Activated T-cell treated with anti-CD3 and anti-CD28 coated beads, Interleukin-2, amount 50 U/mL, for 48 hours (primary cell): ENCODE measurements at places on chromosomes 5 and 9.

DNA sequence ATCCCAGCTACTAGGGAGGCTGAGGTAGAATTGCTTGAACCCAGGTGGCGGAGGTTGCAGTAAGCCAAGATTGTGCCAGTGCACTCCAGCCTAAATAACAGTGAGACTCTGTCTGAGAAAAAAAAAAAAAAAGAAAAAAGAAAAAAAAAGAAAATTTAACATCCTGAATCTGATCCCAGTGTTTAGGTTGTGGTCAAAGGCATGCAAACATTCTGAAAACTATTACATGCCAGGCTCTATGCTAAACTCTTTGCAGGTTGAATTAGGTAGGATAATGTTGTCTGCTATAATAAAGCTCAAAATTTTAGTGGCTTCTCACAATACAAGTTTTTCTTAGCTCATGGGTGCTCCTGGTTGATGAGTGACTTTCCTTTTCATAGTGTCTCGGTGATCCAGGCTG lies 367.4 kb downstream of the PSAT1 start:
- no peak for DNase-seq

- DNase-seq, result no peak
Measured at GRCh38 chr5:86170194-86170593, 447.5 kb upstream of the COX7C start.

DNA sequence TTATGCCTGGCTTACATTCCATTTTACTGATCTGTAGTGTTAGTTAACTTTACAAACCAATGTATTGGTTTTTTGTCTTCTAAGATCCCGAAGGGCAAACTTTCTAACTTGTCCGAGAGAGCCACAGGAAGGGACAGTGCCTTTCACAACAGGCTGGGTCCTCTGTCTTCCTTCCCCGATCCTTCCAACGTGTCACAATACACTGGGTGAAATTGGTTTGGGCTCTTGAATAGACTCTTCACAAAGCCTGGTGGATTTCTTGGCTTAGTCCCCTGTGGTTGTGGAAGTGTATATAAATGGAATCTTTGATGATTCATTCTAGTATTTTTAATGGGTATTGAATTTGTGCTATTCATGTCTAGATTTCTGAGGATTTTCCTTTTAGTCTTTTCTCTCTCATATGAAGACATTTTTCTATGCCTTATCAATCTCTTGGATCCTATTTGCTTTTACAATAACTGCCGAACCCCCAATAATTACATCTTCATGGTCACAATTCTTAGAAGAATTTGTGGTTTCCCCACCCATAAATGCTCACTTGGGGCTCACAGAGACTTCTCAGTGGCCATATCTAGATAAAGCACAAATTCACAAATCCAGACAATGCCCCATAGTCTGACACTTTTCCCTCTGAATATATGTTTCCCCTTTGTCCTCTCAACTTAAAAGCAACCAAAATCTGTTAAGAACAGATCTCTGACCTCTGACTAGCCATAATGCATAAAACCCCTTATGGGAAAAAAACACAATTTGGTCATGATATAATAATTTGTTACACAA lies 107.7 kb downstream of the MTRR start:
- no peak for DNase-seq

DNA sequence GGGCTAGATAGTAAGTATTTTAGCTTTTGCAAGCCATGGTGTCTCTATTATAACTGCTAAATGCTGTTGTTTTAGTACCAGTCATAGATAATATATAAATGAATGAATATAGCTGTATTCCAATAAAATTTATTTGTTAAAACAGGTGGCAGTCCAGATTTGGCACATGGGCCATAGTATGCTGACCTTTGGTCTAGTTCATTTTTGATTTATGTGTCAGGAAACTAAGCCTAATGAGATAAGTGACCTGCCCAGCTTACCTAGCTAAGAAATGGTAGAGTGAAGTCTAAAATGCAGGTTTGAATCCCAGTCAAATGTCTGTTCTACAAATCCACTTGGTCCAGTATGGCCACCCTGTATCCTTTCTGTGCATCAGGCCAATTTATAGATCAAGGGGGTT lies 139.3 kb downstream of the ALDH1A1 start:
- DNase-seq, result no peak

DNA sequence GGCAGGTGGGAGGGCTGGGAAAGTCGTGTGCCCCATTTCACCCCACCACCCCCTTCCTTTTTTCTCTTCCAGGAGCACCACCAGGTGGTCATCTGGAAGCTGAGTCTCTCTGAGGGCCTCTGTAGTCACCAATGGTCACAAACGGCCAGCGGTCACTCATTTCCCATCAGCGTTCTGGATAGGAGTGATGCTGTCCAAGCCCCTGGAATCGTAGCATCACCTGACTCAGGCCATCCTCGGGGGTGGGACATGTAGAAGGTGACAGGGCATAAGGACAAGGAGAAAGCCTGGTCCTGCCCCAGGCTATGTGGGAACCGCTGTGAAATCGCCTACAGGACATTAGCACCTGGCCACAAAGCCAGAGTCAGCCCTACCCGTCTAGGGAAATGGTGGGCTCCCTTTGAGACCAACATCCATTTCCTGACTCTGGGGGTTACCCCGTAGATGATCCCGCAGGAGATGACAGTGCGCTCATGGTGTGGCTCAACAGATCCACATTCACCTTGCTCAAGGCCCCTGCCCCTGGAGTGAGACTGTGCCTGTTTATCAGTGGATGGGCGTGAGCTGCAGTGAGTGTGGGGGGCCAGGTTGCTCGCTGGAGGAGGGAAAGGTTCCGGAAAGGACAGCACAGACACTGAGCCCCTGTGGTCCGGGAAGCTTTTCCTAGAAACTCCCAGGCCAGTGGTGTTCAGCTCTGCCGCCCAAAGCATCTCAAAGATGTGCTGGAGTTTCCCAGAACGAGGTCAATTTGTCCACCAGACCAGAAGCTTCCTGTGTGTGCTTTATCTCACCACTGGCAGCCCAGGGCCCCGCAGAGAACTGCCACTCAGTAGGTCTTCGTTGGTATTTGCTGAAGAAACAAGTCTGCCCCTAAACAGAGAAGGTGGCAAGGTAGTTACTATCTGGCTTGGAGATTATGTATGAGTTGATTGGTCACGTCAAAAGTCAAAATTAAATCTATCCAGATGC lies 61.1 kb upstream of the UNC5A start:
- no peak for DNase-seq

DNA sequence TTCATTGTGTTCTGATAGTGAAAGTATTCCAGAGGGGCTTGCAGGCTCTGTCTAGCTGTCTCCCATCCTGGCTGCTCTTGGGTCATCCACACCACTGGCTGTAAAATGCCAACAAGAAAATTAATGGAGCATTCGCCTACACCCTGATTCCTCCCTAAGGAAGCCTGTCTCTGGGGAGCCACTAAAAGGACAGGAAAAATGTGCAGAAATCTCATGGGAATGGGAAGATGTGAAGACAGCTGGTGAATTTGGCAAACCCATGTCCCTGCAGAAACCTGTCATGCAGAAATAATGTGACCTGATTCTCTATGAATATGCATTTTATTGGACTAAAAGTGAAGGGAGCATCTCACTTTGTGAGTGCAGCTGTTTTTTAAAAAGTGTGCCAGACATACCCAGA lies 265.6 kb downstream of the TUSC1 start:
- DNase-seq, result no peak

DNA sequence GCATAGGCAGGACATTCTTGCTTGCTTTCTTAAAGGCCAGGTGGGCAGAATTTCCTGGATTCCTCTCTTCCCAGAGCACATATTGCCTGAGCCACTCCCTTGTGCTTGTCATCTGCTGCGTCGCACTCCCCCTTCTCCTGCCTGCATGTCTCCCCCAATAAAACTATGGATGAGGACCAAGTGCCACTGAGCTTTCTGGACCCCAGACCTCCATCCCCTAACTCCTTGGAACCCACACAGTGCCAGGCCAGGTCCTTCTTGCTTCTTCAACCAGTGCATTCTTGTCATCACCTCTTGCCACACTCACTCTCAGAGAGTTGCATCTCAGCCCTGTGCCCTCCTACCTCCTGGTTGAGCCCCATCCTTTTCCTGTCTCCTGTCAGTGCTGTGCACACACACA lies 157.9 kb upstream of the PANK3 start:
- no peak for DNase-seq

DNA sequence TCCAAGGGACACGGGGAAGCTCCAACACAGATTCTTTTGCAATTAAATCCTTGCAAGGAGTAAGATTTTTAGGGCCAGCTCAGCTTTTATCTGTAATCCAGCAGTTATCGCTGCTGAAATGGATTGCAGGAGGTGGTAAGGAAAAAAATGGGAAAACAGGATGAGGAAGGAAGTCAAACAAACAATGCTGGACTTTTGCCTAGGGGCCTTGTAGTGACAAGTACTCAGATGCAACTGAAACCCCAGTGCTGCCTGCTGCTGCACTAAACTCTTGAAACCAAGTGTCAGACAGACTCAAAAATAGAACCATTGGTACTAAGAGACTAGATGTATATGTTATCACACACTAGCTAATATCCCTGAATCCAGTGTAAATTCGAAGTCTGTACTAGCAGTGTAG lies 309.2 kb downstream of the CTNND2 start:
- no peak for DNase-seq

DNA sequence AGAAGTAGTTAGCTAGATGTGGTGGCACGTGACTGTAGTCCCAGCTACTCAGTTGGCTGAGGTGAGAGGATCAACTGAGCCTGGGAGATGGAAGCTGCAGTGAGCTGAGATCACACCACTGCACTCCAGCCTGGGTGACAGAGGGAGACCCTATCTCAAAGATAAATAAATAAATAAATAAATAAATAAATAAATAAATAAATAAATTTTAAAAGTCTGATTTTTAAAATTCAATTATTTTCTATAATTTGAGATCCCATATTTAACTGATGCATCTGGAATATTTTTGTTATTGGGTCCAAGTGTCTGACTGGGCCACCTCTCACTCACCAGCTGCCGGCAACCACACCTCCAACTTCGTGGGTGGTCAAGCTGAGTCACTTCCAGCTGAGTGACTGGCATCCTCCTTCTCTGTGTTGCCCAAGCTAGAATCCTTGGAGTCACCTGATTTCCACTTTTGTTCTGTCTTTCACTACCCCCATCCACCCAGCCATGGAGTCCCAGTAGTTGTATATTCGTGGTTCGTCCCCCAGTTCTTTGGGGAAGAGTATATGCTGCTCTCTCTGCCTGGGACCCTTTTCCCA lies 70.9 kb downstream of the EGFLAM start:
- no peak for DNase-seq

- DNase-seq, result peak; percentile 5
Measured at GRCh38 chr9:93262537-93263310, 78.8 kb downstream of the WNK2 start.

DNA sequence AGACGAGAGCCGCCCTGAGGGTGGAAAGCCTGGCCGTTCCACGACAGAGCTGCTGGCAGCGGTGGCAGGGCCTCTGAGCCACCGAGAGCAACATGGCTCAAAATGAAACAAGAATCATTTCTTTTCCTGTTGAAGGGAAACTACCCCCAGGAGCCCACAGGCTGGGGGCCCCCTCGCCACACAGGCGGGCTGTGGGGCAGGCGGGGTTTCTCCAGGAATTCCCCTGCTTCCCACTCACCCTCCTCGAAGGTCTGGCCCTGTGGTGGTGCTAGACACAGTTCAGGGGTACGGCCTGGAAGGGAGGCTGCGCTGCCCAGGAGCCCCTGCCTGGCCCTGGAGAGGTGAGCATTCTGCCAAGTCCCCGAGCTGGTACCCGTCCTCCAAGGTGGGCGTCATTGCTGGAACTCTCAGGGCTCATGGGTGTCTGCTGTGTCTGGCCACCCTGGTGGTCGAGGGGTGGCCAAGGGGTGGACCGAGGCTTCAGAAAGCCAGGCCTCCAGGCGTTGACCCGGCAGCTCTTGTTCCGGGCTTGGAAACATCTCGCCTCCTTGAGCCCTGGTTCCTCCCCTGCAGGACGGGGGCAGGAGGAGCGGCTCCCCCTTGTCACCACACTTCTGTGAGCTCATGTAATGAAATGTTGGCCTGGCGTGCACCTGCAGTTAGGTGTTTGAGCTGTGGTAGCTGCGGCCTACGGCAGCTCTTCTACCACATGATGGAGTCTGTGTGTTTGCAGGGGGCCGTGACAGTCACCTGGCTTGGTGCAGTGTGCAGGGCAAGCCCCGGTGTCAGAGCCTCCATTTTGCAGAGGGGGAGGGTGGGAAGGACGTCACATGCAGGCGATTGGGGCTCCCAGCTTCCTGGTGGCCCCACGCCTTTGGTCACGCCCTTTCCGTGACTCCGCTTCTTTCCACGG lies 65.3 kb downstream of the RXRA start:
- DNase-seq, result peak; percentile 91

- DNase-seq, result no peak
Measured at GRCh38 chr5:41716382-41716781, 153.8 kb downstream of the OXCT1 start.

DNA sequence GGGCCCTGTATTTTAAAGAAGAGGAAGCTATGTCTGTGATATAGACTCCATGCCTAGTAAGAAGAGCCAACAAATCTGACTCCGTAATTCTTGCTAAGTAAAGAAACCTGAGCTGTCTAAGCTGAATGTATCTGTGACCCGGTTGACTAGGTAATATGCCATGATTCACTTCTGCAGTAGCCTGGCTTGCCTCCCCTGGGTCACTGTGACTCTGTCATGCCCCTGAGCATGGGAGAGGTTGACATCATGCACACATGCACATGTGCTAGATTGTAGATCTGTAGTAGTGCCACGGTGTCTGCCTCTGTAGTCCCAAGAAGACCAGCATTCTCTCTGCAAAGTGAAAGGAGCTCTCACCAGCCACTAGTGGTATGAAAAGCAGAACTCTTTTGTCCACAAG lies 9.1 kb downstream of the SLC22A5 start:
- no peak for DNase-seq

- DNase-seq, result no peak
Measured at GRCh38 chr9:86324308-86324707, 29.9 kb downstream of the TUT7 start.

GRCh38 chr9:132409828-132410528 lies at the start of gene CFAP77:
CFAP77 (plus strand) TSS chr9:132410211; CDS start chr9:132410272, 61 bp downstream.
- DNase-seq, result peak; percentile 62

DNA sequence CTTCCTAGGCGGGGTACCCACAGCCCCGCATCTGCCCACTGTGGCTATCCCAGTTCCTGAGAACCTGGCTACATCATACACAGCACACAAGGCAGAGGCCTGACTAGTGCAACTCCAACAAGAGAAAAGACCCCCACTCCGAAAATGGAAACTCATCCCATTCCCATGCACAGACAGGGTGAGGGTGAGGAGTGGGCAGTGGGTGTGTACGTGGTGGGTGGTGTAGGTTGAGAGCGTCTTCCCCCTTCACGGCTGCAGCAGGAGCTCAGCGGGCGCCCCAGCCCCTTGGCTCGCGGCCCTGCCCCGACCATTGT lies 501 bp upstream of the MAP1B start:
- no peak for DNase-seq

GRCh38 chr5:90947667-90948066 lies 389.1 kb downstream of the ADGRV1 start:
- no peak for DNase-seq

DNA sequence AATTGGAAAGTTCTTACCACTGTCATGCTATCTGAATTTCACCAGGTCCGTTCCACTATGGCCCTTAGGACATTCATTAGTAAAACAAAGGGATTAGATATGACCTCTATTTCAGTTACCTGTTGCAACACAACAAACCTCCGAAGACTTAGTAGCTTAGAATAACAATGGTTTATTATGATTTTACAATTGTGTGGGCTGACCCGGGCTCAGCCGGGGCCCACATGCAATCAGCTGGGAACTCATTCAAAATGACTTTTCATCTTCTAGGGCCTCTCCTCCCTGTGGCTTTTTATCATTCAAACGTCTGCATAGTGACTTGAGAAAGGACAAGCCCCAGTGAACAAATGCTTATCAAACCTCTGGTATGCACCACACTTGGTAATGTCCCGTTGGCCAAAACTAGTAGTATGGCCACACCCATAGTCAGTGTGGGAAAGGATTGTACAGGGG lies 2.3 kb upstream of the FBXW11 start:
- no peak for DNase-seq
